Keratinocyte (primary cell): ENCODE measurements at places on chromosomes 11 and 22.

GRCh38 chr11:3984896-3985295 lies 109.7 kb upstream of the RRM1 start:
- no peak for DNase-seq

DNA sequence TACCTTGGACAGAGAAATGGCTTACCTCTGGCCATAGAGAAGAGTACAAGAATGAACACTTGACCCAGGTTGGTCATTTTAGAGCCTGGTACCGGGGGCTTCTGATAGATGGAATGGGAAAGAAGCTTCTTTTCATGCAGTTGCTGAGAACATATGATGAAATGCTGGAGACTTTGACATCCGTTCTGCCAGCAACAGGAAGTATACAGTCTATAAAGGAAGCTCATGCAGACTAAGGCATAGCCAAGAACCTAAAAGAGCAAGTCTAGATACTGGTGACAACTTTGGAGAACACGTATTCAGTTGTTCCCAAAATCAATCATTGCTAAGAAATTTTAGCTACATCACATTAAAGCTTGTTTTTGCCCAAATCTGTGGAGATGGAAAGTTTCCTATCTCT lies 894.6 kb downstream of the METTL15 start:
- no peak for DNase-seq

DNA sequence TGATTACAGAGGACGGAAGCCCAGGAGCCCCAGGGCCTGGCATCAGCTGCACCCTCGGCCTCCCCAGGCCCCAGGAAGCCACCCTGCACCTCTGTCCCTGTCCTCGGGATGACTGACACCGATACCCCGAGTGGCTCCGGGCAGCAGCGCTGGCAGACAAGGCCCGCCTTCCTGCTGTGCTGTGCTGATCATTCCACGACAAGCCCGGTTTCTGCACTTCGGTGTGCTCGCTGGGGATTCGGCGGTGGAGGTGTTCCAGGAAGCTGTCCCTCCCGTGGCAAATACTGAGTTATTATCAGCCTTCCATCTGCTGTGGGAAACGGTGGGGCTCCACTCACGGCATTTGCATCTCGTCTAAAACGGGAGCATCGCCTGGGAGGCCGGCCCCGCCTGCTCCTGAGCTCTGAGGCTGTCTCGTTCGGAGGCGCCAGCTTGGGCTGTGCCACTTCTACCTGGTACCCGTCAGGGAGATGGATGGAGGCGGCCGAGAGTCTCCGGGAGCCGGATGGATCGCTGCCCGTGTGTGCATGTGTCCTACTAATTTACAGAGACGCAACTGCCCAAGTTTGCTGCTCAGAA lies 506.1 kb downstream of the BRD1 start:
- DNase-seq: no peak

DNA sequence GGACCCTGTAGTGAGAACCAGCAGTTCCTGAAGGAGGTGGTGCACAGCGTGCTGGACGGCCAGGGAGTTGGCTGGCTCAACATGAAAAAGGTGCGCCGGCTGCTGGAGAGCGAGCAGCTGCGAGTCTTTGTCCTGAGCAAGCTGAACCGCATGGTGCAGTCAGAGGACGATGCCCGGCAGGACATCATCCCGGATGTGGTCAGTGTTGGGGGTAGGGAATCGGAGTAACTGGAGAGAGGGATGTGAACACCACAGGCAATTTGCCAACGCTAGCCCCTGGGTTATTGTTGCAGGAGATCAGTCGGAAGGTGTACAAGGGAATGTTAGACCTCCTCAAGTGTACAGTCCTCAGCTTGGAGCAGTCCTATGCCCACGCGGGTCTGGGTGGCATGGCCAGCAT lies 19.9 kb downstream of the MADD start:
- no peak for DNase-seq

GRCh38 chr22:45163099-45163450 lies 650 bp upstream of the NUP50 start:
- DNase-seq: no peak

- DNase-seq: no peak
These were observed at the start of gene KRTAP5-4 for GRCh38 chr11:1622086-1622485. Gene KRTAP5-4 (minus strand): TSS chr11:1622138. CDS start chr11:1622093, 45 bp downstream.

- no peak for DNase-seq
These were observed 159.1 kb upstream of the CARD18 start for GRCh38 chr11:105298630-105299029.

DNA sequence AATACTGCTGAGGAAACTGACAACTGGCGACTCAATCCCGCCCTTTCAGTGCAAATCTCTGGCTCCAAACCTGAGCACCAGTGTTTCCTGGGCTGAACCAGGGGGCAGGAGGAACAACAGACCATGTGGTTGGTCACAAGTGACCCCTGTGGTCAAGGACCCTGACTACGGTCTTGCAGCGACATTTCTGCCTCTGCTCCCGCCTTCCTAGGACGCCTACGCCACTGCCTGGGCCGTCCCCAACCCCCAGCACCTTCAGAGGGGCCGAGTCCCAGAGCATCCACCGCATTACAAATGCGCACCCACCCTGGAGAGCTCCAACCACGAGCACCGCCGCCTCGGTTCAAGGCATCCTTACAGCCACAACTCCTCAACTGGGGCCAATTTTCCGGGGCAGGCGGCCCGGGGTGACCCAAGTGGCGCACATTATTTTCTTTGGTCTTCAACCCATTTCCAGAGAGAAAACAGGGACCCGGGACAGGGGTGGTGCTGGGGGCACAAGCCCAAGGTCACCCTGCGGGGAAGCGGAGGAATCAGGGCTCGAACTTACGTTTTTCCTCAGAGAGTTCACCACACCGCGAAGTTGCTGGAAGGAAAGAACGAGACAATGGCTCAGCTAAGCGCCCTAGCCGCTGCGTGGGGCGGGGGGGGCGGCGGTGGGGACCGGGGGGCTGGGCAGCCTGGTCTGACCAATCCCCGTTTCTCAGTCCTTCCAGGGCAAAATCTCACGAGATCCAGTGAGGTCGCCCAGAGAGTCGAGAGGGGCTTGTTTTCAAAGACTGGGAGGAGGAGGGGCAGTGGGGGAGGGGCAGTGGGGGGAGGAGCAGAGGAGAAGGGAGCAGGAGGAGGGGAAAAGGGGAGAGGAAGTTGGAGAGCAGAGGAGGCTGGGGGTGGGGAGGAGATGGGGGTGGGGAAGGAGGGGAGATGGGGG lies 1.8 kb downstream of the PRAME start:
- no peak for DNase-seq

- no peak for DNase-seq
These were observed 5.5 kb downstream of the PRSS23 start for GRCh38 chr11:86805873-86806310.

DNA sequence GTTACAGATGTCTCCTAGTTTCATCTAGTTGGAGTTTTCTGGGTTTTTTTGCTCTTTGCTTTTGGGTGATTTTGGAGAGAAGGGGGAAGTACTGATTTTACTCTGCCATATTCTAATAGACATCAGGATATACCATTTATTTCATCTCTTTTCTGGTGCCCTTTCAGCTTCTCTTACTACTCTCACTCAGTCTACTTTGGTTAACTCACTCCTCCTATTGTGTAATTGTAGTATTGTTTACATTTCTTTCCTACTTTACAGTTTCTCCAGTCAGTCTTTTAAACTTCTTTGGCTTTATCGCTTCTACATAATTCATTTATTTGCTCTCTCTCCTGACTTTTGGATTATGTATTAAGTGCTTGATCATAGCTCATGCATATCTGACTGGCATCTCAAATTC lies 6.5 kb downstream of the ANKRD42 start:
- DNase-seq: no peak

DNA sequence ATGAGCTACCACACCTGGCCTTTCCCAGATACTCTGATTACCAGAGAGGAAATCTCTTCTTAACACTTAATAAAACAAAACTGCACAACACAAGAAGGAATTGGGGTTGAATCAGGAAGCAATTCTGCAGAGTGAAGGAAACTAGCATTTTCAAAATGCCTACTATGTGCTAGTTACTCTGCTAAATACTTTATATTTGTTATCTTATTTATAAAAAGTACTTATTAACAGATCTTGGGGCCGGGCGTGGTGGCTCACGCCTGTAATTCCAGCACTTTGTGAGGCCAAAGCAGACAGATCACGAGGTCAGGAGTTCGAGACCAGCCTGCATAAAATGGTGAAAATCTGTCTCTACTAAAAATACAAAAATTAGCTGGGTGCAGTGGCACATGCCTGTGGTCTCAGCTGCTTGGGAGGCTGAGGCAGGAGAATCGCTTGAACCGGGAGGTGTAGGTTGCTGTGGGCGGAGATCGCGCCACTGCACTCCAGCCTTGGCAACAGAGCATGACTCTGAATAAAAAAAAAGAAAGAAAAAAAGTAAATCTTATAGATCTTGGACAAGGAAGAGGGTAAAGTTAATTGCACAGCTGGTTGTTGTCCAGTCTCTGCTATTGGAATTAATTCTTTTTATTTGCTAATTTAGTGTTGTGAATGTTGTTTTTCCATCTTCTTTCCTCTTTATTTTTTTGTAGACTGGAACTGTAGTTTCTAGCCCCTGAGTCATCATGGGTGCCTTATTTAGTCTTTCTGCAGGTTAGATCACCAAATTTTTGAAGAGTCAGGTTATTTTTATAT lies 22.1 kb downstream of the TMEM135 start:
- DNase-seq: no peak

DNA sequence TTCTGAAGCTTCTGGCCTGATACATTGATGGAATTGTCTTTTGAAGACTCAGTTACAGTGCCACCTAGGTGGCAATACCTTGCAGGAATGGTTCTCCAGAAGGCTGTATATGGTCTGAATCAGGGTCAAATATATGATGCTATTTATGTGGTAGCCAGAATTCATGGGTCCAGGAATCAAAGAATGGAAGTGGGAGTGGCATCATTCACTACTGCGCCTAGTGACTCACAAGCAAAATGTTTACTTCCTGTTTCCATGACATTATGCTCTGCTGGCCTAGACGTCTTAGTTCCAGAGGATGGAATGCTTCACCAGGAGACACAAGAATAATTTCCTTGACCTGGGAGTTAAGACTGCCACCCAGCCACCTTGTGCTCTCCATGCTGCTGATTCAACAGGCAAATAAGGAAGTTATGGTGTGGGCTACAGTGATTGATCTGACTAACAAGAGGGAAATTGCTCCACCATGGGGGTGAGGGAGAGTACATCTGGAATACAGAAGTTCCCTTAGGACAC lies 491.8 kb downstream of the ETS1 start:
- DNase-seq: no peak

- DNase-seq: no peak
These were observed 144.8 kb downstream of the GRIA4 start for GRCh38 chr11:105754716-105755115.

DNA sequence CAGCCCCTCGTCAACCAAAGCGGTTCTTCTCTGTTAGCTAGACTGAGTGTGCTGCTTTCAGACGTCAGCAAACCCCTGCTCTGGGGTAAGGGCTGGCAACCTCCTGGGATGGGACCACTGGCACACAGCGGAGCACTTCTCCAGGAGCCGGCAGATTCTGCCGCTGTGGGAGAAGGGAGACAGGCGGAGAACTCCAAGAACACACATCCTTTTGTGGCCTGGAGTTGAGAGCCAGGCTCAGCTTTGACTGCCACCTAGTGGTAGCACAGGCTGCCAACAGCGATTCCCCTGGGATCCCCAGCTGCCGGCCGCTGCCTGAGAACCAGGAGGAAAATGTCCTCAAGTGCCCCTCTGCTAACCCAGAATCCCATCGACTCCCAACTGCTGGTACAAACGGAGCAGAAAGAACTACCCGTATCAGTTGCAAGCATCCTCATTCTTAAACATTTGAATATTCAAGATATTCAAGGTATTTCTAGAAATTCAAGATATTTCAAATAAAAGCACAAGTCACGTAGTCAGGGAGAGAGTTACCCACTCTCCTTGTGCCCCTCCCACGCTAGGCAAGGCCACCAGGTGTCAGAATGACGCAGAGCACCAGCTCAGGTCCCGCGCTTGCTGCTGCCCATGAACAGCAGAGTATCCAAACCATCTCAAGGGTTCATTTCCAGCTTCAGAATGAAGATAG lies 4.9 kb downstream of the LTO1 start:
- no peak for DNase-seq
